ENCODE measurements at places on chromosomes 3 and 15.

DNA sequence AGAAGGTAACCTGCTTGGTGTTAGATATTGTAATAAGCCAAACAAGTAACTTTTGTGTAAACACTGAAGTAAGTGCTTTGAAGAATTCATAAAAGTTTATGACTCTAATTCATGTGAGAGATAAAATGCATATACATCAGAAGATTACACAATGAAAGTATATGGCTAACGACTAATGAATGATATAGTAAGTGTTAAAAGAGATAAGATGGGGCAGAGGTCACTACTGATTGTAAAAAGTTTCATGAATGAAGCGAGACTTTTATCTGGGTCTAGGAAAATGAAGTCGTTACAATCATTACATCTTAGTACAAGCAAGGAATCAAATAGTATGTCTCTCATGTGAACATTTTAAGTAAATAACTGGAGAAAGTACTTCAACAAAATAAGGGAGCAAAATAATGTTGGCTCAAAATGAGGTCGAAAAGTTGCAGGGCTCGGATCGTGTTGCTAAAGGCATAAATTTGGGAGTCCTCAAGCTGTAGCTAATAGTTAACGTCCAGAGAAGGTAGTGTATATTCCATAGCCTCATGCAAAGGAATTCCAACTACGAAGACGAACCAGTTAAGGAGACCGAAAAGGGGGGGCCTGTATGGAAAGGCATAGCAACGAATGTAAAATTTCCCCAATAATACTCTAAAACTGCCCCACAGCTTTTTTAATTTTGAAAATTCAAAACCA, 984 bp upstream of the DUT start:
- no peak for DNase-seq

- DNase-seq: no peak
Observed at GRCh38 chr3:47430606-47431005, 45.1 kb downstream of the SCAP start.

- DNase-seq: no peak
Observed at GRCh38 chr15:100211855-100212850, 129.6 kb downstream of the ADAMTS17 start.

- DNase-seq: no peak
Observed at GRCh38 chr3:140917772-140918171, 23.9 kb upstream of the SLC25A36 start.

DNA sequence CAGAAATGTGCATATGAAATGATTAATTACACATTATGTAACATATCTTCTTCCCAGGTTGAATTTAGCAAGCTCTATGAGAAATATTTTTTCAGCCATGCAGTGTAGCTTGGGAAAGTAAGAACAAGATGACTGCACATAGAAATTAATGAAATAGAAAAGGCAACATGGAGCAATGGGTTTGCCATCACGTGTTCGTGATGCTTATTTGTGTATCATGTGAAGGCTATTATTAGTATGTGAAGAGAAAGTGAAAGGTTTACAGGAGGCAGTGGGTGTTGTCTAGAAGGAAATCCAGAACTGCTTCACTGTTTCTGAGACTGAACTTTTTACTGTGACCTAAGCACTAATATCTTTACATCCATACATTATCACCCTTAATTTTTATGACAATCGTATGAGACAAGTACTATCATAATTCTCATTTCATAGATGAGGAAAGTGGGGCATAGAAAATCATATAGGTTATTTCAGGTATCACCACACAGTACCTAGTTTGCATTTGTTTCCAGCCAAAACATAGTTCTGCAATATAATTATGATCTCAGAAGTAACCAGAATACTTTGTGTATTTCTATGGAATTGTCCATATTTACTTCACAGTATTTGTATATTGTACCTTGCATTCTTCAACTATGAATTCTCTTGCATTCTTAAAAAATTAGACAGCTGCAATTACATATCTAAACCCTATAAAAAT, 14.9 kb downstream of the SERPINI1 start:
- no peak for DNase-seq

- DNase-seq: no peak
Observed at GRCh38 chr3:174110761-174111160, 713.2 kb downstream of the NLGN1 start.

DNA sequence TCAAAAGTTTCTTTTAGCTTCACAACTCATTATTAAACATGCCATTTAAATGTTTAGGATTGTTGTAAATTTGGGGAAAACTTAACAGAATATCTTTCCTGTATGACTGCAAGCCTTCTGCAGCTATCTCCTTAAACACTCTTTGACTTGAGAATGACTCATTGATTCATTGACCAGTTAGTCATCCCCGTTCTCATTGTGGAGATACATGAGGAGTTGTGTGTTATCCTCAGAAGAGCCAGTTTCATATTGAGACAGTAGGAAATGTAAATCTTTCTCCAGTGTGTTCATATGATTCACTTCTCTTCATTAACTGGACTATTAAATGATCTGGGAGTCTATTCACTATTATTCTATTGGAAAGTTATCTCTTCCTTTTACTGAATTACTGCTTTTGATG, 83.0 kb downstream of the CRYGS start:
- DNase-seq: no peak

DNA sequence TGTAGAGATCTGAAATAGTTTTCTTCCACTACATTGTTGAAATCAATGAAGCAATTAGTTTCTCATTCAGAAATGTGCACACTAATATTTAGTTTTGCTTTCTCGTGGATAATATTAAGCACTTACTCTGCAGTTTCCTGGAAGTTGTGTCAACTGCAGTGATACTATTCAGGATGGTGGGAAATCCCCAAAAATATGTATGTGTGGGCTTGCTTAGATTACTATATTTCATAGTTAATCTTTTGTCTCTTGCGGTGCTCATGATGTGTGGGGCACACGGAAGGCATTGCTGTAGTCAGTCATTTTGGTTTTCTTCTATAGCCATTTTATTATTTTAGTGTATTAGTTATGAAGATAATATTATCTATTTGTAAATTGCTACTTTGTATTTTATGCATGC, 19.7 kb downstream of the RAB11A start:
- DNase-seq: no peak

DNA sequence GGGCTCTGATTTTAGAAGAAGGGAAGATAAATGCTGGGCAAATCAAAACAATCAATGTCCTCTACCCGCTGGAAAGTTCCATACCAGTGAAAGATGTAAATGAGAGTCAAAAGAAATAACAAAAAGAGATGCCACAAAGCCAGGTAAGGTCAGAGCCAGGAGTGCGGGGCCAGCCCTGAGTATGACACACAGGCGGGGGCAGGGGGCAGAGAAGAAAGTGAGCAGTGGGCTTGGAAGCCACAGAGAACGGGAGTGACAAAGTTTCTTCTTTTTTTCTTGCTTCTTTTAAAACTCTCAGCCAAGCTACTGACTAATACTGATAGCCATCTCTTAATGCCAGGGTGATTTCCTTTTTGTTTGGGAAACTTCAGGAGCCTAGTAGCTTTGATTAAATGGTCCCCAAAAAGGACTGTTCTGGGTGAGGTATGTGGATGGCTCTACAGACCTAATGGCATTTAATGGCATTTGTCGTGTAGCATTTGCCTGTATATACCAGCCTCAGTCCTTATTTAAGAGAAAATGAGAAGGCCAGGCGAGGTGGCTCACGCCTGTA, 23.1 kb upstream of the TSEN2 start:
- DNase-seq: no peak

DNA sequence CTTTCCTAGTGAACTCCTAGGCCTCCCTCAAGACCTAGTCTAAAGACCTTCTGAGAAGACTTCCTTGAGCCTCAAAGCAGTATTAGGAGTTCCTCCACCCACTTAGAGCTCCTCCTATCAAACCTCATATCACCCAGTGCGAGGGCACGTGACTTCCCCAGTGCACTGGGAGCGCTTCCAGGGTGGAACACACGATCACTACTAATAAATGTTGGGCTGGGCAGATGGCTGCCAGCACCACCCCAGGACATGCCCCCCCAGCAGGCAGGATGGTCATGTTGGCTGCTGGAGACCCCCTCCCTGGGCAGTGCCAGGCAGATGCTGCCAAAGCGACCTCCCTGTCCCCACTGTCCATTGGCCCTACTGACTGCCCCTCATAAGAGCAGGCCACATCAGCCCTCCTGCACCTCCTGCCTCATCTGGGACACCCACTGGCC, 8.5 kb upstream of the PLXND1 start:
- no peak for DNase-seq

- no peak for DNase-seq
Observed at GRCh38 chr3:127855246-127855645, 32.9 kb upstream of the MGLL start.
